Neural crest cell (in vitro differentiated cells): ENCODE measurements at places on chromosomes 1 and 21.
A peak's percentile ranks its signal among the peaks of the same experiment; 100 is the strongest.

DNA sequence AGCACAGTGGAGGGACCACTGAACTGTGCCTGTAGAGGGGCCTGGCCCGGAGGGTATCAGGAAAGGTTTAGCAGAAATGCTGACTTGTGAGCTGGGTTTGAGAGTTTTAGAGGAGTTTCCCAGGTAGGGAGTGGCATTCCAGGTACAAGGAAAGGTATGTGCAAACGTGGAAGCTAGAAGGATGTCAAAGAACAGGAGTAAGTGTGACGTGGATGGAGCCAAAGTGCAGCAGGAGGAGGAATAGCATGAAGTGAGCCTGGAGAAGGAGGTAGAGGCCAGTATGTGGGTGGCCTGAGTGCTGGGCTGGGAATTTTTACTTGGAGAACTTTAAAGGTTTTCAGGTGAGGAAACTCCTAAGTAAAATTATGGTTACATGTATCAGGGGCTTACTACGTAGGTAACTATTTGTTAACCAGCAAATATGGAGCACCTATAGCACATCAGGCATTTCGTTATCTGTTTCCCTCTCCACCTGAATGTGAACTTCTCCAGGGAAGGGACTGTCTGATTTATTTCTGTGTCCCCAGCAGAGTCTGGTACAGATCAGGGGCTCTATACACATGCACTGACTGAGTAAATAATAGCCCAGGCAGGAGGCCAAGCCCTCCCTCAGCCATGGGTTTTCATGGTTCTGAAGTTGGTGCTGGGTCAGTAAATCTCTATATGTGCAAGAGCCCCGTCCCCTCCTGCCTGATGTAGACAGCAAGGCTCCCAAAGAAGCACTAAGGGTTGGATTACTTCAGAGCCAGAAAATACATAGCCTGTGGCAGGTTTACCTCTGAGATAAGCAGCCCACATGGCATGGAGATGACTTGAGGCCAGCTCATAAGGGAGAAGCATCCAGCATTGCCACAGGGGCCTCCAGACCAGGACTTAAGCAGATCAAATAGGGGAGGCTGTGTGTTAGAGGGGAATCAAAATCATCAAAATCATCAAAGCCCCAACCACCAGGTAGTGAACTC lies 43.4 kb downstream of the CDCP2 start:
- DNase-seq, result no peak

DNA sequence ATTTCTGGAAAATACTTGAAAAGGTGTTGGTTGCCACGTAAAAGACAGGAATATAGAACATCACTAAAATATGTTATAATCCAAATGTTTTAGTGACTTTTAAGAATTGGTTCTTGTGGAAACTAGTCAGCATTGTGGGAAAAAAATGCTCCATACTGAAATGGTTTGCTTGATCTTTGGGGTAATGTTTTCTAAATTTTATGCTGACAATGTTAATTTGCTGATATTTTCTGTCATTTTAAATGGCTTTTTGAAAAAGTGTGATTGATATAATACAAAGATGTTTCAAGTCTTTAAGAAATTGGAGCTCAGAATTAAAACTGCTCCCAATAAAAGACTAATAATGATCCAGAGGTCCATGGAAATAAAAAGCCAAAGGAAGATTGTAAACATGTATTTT lies 610.9 kb downstream of the ADGRL2 start:
- no peak for DNase-seq

GRCh38 chr1:8589571-8589970 lies 227.9 kb downstream of the RERE start:
- DNase-seq, result no peak

GRCh38 chr1:242770366-242770765 lies 245.9 kb upstream of the PLD5 start:
- no peak for DNase-seq

- no peak for DNase-seq
Observed at GRCh38 chr1:156102633-156103511, 11.6 kb upstream of the LMNA start.

- peak; percentile 51 for DNase-seq
Observed at GRCh38 chr1:231161667-231162296, at the start of gene TRIM67. TSS of gene TRIM67 (plus strand) at chr1:231162058. CDS start at chr1:231162970, 912 bp downstream.

DNA sequence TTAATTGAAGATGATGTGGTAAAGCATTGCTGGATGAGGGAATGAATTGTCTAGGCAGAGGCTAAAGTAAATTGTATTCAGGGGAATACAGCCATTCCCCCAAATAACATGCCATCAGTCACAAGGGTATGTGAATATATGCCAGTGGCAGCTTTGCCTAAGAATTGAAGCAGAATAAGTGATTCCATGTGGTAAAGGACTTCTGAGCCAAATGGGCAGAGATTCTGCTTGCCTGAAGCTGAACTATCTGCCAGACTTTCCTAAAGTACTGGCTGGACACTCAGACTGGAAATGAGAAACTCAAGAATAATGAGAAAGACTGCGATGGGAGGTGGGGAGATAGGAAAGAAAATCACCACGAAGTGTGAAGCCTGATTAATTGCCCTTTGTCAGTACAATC lies 2.4 kb downstream of the LIX1L start:
- no peak for DNase-seq

GRCh38 chr1:239125027-239125426 lies 261.3 kb upstream of the CHRM3 start:
- no peak for DNase-seq

DNA sequence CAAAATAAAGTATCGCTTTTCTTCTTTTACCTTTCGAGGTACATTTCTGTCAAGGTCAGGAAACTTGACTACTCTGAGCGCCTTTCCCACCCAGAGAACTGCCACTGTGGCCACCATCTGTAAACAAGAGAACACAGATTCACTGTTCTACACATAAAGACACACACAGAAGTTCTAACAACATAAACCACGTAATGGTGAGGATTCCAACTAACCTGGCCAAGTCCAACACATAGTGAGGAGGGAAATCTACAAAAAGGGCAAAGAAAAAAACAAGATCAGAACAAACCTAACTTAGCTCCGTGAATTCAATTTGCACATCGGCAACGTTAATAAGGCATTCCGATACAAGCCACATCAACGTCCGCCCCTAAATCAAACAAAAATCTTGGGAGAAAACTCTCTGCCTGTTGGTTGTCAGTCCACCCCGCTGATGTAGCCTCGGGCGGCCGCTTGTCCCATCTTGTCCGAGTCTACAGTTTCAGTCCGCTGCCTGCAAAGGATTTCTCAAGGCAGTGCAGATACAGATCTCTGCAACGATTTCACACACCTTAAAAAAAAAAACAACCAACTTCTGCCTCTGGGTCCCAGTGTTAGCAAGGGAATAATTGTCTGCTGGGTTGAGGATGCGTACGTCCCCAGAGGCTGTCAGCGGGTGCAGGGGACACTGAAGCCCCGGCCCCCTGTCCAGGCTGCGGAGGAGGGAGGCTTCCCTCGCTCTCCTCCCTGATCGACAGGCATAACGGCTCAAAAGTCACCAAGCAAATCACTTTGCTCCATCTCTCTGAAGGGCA lies 1.0 kb downstream of the SLC35D1 start:
- peak; percentile 14 for DNase-seq

GRCh38 chr1:75618382-75618781 lies 7.5 kb upstream of the SLC44A5 start:
- no peak for DNase-seq
